Left cardiac atrium (tissue), 4 donors: ENCODE measurements at places on chromosomes 12 and 14. TPM values are rescaled to one million over a fixed set of nuclear protein-coding genes. Genes with fewer than 3 reads are reported as not detected.
A peak's percentile ranks its signal among the peaks of the same experiment; 100 is the strongest.

DNA sequence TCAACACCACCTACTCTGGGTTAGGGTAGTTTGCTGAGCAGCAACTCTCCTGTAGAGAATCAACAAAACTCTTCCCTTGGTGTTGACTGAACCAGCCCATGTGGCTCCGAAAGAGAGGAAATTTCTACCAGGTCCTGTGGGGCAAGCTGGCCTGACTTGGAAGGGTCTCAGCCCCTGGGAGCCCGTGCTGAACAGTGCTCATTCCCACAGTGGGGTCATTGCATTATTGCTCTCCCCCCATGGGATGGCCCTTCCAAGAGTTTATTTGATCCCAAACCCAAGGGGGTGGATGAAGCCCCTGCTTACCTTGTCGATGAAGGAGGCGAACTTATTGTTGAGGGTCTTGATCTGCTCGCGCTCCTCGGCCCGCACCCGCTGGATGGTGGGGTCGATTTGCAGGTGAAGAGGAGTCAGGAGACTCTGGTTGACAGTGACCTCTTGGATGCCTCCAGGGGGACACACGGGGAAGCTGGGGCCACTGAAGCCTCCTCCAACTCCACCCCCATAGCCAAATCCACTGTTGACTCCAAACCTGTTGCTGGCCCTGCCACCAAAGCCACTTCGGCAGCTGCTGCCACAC is 580 bp downstream of the KRT75 start:
- no peak for DNase-seq

GRCh38 chr14:96501217-96501739 is 904 bp upstream of the PAPOLA start:
- no peak for DNase-seq

- DNase-seq: peak; percentile 85
Observed at GRCh38 chr12:106147956-106148355, 9.2 kb upstream of the NUAK1 start.

DNA sequence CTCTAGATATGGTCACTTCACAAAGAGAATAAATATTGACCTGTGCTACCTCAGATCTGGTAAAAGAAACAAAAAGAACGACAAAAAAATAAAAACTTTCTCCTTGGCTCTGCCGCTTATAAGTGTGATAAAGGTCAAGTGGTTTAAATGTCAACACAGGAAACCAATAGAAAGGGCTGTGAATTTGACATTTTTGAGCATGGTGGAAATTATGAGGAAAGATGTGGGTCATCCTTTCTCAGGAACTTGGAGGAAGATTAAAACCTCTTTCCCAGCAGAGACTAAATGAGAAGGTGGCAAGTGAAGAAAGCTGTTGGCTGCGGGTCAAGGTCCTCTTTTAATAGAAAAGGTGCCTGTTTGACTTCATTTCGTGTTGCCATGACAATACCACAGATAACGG is 28.2 kb downstream of the TESPA1 start:
- no peak for DNase-seq

DNA sequence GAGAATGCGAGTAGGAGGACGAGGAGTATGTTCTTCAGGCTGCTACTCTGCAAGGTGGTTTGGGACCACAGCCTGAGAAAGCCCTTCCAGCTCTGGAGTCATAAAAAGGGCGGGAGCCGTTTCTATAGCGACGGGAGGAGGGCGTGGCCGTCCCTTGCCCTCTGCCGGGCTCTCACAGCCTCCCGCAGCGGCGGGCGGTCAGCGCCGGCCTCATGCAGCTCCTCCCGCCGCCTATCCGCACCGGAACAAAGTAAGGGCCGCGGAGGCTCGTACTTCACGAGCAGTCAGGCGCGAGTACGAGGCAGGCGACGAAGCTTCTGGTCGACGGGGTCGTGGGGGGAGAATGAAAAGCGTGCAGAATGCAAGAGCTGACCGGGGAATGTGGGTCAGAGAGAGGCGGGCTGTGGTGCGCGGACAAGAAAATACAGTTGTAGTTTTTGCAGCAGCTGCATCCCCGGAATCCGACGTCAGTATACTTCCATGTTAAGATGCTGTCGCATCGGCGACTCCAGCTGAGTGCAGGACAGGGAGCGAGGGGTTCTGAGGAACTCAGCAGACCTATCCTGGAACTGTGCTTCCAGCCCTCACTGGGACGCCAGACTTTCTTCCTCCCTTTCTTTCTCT is at the start of gene DYRK4:
Gene DYRK4 (plus strand): TSS at position 175 of the 624 bp plus-strand sequence. CDS start 38 bp downstream, at position 213.
- DNase-seq: peak; percentile 84

- no peak for DNase-seq
Observed at GRCh38 chr12:53064613-53065436, 14.4 kb downstream of the SPRYD3 start.

- no peak for DNase-seq
Observed at GRCh38 chr12:79532907-79533288, 157.9 kb downstream of the PAWR start.

DNA sequence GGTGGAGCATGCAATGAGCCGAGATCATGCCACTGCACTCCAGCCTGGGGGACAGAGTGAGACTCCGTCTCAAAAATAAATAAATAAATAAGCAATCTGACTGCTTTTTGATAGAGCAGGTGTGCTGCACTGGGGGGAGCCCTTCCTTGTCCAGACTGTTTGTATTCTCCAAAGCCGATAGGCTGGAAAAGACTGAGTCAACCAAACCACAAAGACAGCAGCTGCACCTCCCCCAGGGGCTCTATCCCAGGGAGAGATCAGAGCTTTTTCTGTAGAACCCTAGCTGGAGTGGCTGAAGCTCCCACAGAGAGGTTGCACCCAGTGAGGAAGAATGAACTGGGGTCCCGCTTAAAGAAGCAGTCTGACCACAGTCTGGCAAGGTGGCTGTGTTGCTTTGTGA is 45.8 kb upstream of the LALBA start:
- DNase-seq: no peak

DNA sequence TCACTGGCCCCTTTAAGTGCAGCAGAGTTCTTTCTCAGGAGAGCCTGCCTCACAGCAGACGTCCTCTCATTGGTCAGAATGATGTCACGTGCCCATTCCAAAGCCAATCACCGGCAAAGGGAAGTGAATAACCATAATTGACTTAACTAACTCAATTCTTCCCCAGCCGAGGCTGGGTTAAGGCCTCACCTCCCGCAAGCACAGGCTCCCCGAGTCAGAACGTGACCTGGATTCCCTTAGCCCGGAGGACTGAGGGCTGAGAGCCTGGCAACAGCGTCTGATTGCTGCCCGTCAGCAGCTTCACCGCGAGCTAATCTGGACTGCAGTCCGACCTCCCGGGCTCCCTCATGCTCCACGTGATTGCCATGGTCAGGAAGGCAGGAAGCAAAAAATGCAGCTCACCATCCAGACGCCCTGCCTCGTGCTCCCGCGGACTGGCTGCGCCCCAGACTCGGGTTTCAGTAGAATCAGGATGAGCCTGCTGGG is 92.1 kb upstream of the FZD10 start:
- peak; percentile 43 for DNase-seq

DNA sequence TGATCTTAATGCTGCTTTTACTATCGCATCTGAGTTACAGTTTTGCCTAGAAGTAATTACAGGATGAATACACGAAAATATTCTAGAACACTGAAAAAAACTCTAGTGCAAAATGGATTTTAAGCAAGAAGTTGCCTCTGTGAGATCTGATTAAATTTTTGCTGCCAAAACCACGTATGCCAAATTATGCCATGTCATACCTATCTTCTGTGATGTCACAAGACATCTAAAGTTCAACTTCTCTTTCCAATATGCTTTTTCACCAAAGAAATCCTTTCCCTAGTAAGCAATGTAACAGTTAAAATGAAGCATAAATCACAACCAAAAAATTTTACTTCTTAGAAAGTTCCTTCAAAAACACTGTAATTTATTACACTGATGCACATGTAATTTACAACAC is 39.6 kb downstream of the HECTD4 start:
- DNase-seq: no peak

DNA sequence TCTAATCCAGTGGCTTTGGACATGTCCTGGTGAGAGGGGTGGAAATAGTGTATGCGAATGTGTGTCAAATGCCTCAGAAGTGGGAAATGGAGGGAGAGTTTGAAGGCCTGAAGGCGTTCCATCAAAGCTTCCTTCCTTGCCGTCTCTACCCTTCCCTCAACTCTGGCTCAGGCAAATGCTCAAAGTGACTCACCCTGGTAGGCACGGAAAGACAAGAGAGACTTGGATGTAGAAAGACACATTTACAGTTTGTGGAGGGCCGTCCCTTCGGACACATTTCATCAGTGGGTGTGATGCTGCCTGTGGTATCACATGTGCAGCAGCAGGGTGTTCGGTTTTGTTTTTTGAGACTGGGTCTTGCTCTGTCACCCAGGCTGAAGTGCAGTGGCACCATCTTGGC is 36.7 kb downstream of the CHST11 start:
- no peak for DNase-seq

The SAMD4A gene
- 103 TPM for total RNA-seq

The VDR gene
- total RNA-seq: 0.74 TPM

The LMNTD1 gene
- total RNA-seq: 0.58 TPM

The BCL2L2 gene
- 47.7 TPM for total RNA-seq
